Activated T-cell treated with anti-CD3 and anti-CD28 coated beads, Interleukin-2, amount 50 U/mL, for 72 hours (primary cell): ENCODE measurements at places on chromosomes 4 and X. TPM values are rescaled to one million over a fixed set of nuclear protein-coding genes. Genes with fewer than 3 reads are reported as not detected.

DNA sequence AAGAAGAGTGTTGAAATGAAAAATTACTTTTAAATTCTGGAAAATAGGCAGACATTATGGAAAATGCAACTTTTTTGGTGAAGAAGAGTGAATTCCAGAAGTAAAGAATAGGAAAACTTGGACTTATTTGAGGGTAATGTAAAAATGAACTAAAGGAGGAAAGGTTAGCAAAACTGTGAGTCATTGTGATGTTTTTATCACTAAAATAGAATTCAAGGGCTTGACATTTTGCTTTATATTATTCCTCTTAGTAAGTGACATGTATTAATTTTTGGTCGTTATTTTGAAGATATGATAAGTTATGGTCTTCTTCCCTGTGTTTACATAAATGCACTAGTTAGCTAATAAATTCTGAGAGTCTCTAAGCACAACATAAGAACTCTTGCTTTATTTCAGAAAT lies 390.9 kb downstream of the FAT4 start:
- DNase-seq: no peak
- no peaks in the 10 kb centered on the region for H3K27me3 ChIP-seq
- H3K36me3 ChIP-seq: no peaks in the 10 kb centered on the region

GRCh38 chr4:94803181-94803580 lies 45.4 kb downstream of the BMPR1B start:
- DNase-seq: no peak
- H3K36me3 ChIP-seq: no peaks in the 10 kb centered on the region
- no peak overlapping the region for H3K27ac ChIP-seq
- H3K4me1 ChIP-seq: no peaks in the 10 kb centered on the region
- H3K4me3 ChIP-seq: no peak overlapping the region

Gene CLIC2
- 4.7 TPM for total RNA-seq

DNA sequence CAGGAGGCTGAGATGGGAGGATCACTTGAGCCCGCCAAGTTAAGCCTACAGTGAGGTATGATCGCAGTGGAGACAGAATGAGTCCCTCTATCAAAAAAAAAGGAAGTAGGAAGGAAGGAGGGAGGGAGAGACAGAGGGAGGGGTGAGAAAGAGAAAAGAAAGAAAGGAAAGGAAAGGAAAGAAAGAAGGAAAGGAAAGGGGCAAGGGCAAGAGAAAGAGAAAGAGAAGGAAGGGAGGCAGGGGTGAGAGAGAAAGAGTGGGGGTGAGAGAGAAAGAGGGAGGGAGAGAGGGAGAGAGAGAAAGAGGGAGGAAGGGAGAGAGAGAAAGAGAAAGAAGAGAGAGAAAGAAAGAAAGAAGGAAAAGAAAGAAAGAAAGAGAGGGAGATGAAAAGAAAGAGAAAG lies 13.2 kb downstream of the ELF2 start:
- H3K4me3 ChIP-seq: no peak overlapping the region
- H3K4me1 ChIP-seq: peaks cover 23% of the 10 kb centered on the region
- H3K36me3 ChIP-seq: no peaks in the 10 kb centered on the region
- no peak for DNase-seq
- H3K27ac ChIP-seq: no peak overlapping the region
- H3K27me3 ChIP-seq: no peaks in the 10 kb centered on the region

GRCh38 chrX:25034889-25035288 lies 19.1 kb upstream of the ARX start:
- H3K4me1 ChIP-seq: no peaks in the 10 kb centered on the region
- H3K36me3 ChIP-seq: no peaks in the 10 kb centered on the region
- H3K27ac ChIP-seq: no peak overlapping the region
- H3K27me3 ChIP-seq: no peaks in the 10 kb centered on the region
- no peak for DNase-seq
- H3K4me3 ChIP-seq: no peak overlapping the region

Gene SSX1
- not detected for total RNA-seq

DNA sequence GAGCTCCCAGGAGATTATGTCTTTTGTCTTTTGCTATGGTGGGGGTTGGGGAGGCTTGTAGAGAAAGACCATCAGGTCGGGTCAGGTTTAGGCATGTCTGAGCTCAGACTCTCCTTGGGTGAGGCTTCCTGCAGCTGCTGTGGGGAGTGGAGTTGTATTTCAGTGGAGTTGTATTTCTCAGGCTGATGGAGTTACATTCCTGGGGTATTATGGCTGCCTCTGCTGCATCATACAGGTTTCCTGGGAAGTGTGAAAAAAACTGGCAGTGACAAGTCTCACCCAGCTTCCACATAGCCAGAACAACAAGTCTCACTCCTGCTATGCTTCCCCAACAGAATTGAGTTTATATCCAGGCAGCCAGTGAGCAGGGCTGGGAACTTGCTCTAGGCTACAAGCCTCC lies 119.3 kb downstream of the VSIG4 start:
- H3K27ac ChIP-seq: no peak overlapping the region
- peaks cover 44% of the 10 kb centered on the region for H3K27me3 ChIP-seq
- H3K36me3 ChIP-seq: peaks cover 6% of the 10 kb centered on the region
- no peak overlapping the region for H3K4me3 ChIP-seq

GRCh38 chr4:95360906-95361695 lies 187.7 kb downstream of the UNC5C start:
- H3K27me3 ChIP-seq: no peaks in the 10 kb centered on the region
- H3K4me1 ChIP-seq: no peaks in the 10 kb centered on the region
- H3K36me3 ChIP-seq: no peaks in the 10 kb centered on the region
- H3K27ac ChIP-seq: no peak overlapping the region
- no peak for DNase-seq

Gene UGT8
- total RNA-seq: 0.74 TPM

GRCh38 chr4:147958057-147958456 lies 226.2 kb downstream of the ARHGAP10 start:
- DNase-seq: no peak
- H3K4me1 ChIP-seq: no peaks in the 10 kb centered on the region
- H3K27me3 ChIP-seq: no peaks in the 10 kb centered on the region
- H3K4me3 ChIP-seq: no peak overlapping the region
- H3K36me3 ChIP-seq: no peaks in the 10 kb centered on the region
- no peak overlapping the region for H3K27ac ChIP-seq

GRCh38 chr4:108649863-108650211 lies 562 bp upstream of the OSTC start:
- H3K27ac ChIP-seq: peak overlapping the region; percentile 99
- peaks cover 31% of the 10 kb centered on the region for H3K4me1 ChIP-seq
- no peak for DNase-seq
- H3K27me3 ChIP-seq: no peaks in the 10 kb centered on the region
- peaks cover 18% of the 10 kb centered on the region for H3K36me3 ChIP-seq

Gene GYG2
- not detected for total RNA-seq

DNA sequence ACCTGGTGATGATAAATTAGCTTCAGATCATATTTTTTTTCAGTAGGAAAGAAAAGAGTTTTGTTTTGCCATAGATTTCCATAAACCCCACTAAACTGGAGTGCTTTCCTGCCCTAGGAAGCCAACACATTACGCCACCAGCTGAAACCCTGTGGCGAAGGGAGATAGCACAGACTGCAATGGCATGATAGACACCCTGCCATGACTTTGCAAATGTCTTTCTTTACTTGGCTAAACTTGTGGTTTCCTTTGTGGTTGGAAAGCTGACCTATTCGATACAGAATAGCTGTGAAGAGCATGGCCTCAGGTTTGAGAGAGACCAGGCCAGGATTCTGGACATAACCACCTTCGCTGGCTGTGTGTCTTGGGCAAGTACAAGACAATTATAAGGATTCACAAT lies 19.1 kb downstream of the MFAP3L start:
- H3K27ac ChIP-seq: no peak overlapping the region
- DNase-seq: no peak
- no peaks in the 10 kb centered on the region for H3K36me3 ChIP-seq
- H3K4me1 ChIP-seq: peaks cover 5% of the 10 kb centered on the region
- H3K4me3 ChIP-seq: no peak overlapping the region

Gene CXCL10
- 0.62 TPM for total RNA-seq

- no peaks in the 10 kb centered on the region for H3K4me1 ChIP-seq
- no peaks in the 10 kb centered on the region for H3K27me3 ChIP-seq
- H3K4me3 ChIP-seq: no peak overlapping the region
These were observed 22.3 kb downstream of the SLC34A2 start for GRCh38 chr4:25677943-25678342.
